ENCODE measurements at places on chromosomes 12 and 14.

DNA sequence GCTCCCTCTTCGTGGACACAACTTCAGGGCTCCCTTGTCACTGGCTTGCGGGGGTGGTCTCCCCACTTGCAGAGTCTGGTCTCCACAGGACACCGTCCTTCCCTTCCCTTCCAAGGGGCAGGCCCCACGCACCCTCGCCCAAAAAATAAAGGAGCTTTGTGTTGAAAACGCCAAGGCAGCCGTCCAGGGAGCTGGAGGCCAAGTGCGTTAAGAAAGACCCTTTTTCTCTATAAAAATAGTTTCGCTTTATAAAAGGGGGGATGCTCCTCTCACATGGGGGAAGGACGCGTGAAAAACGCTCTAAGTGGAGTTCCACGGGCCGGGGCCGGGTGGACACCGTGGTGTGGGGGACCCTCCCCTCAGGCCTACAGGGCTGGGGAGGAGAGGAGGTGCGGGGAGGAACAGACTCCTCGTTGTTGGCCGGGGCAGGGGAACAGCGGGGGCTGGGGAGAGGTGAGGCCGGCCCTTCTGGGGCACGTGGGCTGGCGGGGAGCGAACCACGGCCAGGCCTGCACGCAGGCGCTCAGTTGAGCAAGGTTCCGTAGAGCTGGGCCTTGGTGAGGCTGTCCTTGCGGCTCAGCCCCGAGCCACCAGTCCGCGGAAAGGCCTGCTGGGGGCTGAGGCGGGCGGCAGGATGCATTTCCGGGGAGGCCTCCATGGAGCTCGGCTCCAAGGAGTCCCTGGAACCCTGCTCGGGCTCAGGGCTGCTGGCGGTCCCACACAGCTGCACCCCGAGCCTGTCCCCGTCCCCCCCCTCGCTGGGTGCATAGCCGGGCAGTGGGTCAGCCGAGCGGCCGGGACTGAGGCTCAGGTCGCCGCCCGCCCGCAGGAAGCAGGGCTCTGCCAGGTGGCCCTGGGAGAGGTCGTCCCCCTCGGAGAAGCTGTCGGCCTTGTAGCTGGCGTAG is 49.5 kb downstream of the BEGAIN start:
- no peak for DNase-seq

GRCh38 chr12:124632519-124632984 is 65.1 kb upstream of the NCOR2 start:
- DNase-seq = no peak

DNA sequence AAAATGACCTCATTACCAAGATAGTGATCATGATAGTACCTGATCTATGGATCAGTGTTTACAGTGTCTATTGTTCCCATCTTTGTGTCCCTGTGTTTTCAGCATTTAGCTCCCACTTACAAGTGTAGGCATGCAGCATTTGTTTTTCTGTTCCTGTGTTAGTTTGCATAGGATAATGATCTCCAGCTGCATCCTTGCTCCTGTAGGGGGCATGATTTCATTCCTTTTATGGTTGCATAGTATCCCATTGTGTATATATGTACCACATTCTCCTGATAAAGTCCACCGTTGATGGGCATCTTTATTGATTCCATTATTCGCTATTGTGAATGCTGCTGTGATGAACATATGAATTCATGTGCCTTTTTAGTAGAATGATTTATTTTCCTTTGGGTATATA is 215.4 kb upstream of the NAV3 start:
- DNase-seq = no peak

DNA sequence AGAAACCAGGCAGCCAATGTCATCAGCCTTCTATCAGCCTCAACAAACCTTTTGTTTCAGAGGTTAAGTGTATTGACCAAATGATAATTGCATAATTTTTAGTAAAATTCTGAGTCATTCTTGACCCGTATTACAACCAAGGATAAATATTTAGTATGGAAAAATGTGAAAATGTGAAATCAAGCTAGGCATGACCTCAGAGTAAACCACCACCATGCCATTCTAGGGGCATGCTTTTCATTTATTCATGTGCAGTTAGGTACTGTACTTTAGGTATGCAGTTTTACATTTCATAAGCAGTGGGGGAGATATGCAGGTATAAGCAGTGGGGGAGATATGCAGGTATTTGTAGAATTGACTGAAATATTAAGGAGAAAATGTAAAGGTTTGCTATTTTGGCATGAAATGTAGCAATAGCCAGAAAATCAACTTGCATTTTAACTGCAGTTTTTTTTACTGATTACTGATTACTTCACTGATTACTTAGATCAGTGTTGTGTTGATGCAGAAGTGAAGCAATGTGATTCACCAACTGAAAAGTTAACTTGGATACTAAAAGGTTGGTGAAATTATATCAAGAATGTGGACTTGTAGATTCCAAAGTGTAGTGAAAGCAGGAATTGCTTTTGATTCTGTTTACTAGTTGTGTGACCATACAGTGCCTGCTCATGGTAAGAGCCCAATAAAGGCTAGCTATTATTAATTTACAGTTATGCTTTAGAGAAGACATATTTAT is 184.2 kb downstream of the ESR2 start:
- no peak for DNase-seq

DNA sequence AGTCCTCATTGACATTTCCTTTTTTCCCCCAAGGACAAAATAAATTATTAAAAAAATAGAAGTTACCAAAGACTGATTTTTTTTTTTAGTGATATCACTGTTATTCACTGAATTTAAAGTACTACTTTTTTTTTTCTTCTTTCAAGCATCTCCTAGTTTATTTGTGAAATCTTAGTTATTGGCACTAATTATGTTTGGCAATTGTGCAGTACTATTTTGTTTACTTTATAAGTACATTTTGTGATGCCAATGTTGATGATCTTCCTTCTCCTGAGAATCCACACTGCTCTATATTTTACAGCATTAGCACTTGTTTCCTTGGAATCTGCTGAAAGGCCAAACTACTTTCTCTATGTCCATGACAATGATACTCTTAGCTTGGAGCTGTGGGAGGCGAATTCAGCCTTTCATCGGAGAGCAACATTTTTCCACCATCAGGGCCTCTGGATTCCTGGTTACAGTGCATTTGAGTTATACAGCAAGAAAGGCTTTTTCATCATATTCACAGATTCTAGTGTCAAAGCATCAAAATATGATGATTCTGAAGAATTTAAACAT is 123.8 kb upstream of the PTPRQ start:
- no peak for DNase-seq

DNA sequence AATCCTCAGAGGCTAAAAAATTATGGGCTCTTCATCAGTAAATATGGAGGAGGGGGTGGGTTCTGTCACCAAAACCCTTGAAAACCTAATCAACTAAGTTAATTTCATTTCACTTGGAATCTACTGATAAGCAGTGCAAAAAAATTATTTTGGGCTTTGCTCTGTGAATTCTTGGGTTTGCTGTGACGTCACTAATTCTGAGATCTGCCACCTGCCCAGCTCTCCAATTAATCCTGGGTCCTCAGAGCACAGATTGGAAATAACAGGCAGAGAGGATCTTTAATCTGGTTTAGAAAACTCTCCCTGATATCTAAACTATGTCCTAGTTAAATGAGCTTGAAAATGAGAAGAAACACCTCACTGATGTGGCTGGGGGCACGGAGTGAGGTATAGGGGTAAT is 903.2 kb downstream of the AACS start:
- DNase-seq = no peak

DNA sequence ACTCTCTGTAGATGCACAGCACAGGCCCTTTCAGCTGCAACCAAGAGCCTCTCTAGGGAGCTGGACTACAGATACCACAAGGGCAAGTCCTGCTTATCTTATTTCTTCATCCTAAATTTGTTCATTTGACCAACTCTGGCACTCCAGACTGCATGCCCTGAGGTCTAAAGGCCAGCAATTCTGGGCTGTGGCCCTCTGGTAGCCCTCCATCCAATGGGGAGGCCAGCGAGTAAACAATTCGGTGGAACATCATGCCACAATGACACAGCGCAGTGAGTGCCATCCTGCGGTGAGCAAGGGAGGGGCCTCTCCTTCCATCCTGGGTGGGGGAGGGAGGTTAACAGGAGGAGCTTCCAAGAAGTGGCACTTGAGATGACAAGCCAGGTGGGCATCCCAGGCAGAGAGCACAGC is 652 bp upstream of the SELPLG start:
- no peak for DNase-seq

DNA sequence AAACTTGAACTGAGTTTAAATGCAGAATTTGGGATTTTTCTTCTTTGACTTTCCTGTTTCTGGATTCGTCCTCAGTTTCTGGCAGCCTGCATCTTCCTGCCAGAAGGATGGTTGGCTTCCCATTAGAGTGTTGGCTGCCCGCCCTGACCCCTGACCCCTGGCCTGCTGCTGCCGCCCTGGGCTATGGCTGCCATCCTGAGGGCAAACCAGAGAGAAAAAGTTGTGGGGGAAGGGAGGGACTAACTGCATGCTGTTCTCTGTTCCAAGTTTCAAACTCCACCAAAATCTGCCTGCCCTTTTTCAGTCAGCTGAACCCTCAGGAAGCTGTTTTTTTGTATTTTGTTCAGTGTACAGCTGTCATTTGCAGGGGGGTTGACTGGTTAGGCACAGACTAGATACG is 48.4 kb downstream of the FNTB start:
- DNase-seq = no peak

DNA sequence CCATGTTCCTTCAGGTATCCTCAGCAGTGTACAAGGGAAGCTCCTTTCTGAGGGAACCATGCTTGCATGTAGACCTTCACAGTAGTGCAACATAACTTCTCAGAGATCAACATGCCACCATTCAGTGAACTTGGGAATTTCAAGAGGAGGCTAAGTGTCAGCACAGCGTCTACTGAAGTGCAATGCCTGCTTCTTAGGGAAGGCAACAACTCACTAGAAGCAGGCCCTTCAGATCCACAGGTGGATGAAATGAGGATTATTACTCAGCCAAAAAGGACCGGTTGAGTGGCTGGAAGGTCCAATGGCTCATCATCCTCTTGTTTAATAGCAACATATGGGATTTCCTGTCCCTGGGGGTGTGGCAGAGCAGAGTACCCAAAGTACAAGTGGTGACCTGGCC is 18.7 kb downstream of the RNASE10 start:
- DNase-seq = no peak

GRCh38 chr12:77345336-77345735 is 280.0 kb upstream of the E2F7 start:
- no peak for DNase-seq

GRCh38 chr12:95622879-95623278 is 71.6 kb upstream of the USP44 start:
- no peak for DNase-seq

DNA sequence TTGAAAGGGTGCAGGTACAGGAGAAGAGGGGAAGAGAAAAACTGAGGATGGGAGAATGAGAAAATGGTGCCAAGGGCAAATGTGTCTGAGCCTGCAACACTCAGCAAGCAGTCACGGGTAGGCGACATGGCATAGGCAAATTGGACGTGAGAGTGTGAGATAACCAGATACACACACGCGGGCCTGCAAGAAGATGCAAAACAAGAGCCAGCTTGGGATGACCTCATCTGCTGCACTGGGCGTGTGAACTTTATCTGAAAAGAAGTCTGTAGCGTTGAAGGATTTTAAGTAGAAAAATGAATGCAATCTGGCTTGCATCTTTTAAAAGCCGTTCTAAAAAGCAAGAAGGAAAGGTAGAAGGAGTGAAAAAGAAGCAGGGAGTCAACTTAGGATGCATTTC is 160.4 kb downstream of the NTF3 start:
- DNase-seq = no peak

GRCh38 chr14:81434230-81434629 is 34.1 kb upstream of the STON2 start:
- no peak for DNase-seq

DNA sequence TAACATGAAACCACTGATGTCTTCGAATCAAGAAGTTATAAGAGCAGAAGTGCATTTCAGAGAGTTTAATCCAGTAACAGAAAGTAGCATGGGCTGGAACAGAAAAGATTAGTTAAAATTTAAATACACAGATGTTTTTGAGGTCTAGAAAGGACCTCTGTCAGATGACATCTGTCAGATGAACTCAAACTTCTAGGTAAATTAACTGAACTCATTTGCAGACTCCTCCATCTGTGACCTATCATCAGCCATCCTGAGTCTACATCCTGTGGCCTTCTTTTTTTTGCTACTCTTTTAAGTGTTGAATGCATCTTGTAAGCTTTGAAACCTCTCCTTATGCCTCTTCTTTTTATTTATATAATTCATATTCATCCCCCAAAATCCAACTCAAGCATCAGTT is 53.3 kb downstream of the C2CD5 start:
- DNase-seq = no peak

GRCh38 chr12:88802096-88802706 is 221.9 kb upstream of the KITLG start:
- no peak for DNase-seq

- no peak for DNase-seq
These were observed 34.0 kb upstream of the COX6A1 start for GRCh38 chr12:120403869-120404268.

GRCh38 chr12:69834576-69834975 is 9.5 kb downstream of the MYRFL start:
- no peak for DNase-seq

DNA sequence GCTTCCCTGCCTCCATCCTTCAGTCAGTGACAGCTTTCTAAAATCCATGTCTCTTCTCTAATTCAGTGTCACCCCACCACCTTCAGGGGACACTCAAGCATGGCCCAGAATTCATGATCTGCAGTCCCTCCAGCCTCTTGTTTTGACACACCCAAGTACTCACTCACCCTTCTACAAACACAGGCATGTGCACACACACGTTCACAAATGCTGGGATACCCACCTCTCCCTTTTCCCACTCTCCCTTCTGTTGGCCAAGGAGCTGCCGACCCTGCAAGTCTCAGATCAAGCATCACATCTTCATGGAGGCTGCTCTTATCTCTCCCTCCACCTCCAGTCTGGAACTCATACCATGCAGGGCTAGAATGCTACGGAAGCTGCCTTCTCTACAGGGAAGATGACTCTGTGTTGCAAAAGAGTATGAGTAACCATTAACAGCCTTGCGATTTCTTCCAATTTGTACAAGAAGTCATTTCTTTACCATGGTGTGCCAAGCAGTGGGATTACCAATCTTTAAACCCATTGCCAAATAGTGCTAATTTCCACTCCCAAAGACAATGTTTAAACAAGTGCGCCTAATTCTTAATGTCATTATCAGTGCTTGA is 196.1 kb downstream of the BCL11B start:
- DNase-seq = no peak

Data from stimulated activated CD4-positive, alpha-beta T cell treated with anti-CD3 and anti-CD28 coated beads, Interleukin-12 subunit alpha, Interleukin-12 subunit beta, amount 100 ng/mL, for 48 hours (primary cell).